ENCODE measurements at places on chromosomes 2 and 18. TPM values are rescaled to one million over a fixed set of nuclear protein-coding genes. Genes with fewer than 3 reads are reported as not detected.

- no peaks in the 10 kb centered on the region for H3K4me1 ChIP-seq
- H3K4me3 ChIP-seq = no peak overlapping the region
- H3K27ac ChIP-seq = no peak overlapping the region
Measured at GRCh38 chr2:104405623-104406022, 448.3 kb upstream of the POU3F3 start.

DNA sequence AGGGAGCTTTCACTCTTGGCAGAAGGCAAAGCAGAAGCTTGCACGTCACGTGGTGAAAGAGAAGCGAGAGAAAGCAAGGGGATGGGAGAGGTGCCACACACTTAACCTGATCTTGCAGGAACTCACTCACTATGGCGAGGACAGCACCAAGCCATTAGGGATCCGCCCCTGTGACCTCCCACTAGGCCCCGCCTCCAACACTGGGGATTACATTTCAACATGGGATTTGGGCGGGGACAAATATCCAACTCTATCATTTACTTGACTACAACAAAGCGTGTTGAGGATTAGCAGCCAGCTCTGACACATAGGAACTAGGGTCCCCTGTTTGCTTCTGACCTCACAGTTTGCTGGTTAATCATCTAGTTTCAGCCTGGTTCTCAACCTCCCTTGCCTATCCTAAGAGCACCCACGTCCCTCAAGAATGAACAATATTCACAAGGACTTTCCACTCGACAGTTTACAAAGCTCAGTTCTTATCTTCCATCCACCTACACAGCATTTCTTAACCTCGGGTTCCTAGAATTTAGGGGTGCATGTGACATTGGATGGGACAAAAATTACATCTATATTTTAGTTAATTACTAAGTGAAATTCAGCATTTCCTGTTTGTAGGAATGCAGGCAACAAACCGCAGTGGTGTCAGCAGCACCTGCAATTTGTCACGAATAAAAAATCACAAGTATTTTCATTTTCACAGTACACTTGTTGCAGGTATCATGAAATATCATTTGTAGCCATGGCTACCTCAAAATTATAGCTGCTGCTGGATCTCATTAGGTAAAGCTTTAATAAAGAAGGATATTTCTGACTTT lies 36.0 kb downstream of the LBH start:
- no peaks in the 10 kb centered on the region for H3K36me3 ChIP-seq
- peak overlapping the region; percentile 79 for H3K27ac ChIP-seq
- H3K27me3 ChIP-seq = no peaks in the 10 kb centered on the region
- no peak for DNase-seq
- H3K4me1 ChIP-seq = peaks cover 42% of the 10 kb centered on the region

DNA sequence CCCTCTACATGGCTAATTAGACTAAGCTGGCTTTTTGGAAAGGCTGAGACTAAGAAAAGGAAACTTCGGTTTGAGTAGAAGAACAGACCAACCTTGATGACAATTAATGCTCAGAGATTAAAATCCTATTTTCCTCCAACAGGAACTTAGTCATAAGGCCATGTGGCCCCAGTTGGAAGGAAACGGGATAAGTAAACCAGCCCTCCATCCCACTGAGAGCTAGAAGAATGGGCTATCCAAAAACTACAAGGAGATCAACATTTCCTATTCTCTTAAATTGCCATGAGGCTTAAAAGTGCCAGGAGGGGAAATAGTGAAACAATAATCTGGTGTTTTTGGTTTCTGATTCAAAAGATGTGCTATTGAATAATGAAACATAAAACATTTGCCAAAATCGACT lies 216.6 kb downstream of the PAX3 start:
- no peaks in the 10 kb centered on the region for H3K4me1 ChIP-seq
- no peak for DNase-seq
- no peaks in the 10 kb centered on the region for H3K27me3 ChIP-seq
- no peak overlapping the region for H3K4me3 ChIP-seq
- no peaks in the 10 kb centered on the region for H3K36me3 ChIP-seq

GRCh38 chr2:138369856-138370255 lies 131.7 kb upstream of the SPOPL start:
- no peaks in the 10 kb centered on the region for H3K27me3 ChIP-seq
- DNase-seq = no peak
- H3K36me3 ChIP-seq = no peaks in the 10 kb centered on the region
- no peak overlapping the region for H3K4me3 ChIP-seq
- H3K4me1 ChIP-seq = no peaks in the 10 kb centered on the region

Gene KLHL14
- total RNA-seq = 0.28 TPM

Gene SGPP2
- not detected for total RNA-seq

Gene LYPD6
- not detected for total RNA-seq
